Left renal cortex interstitium (tissue), 4 donors: ENCODE measurements at places on chromosomes 5 and 9.

DNA sequence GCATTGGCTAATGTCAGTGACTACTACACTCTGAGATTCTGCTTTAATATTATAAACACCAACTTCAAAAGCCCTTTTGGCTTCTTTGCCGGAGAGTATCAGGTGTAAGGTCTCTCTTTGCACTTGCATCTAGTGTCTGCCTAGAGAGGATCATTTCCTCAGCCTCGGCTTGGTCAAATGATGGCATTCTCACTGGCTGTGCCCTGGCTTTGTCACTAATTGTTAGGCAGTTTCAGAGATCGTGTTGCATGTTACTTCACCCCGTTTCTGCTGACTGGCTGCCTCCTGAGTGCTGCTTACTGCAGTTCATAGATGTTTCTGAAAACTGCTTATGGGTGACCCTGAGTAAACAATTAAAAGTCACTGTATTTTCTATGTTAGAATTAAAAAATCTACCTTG is 48.8 kb downstream of the SLC1A3 start:
- DNase-seq: no peak

DNA sequence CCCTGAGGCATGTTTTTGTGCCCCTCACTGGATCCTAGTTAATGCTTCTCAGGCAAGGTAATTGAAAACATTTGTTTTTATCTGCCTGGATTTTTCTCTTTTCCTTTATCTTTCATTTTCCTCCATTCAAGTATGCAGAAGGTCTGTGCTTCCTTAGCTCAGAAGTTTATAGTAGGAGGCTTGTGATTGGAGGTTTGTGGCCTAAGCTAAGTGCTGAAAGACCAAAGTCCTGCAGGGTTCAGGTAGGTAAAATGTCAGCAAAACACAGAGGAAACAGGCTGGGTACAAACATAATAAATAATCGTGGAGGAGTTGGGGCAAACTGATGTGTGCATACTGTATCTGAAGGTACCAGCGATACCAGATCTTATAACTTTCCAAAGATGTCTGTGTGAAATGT is 230.9 kb upstream of the KLF4 start:
- DNase-seq: no peak

- DNase-seq: no peak
These were observed 2.8 kb downstream of the ARL15 start for GRCh38 chr5:54307583-54307982.

DNA sequence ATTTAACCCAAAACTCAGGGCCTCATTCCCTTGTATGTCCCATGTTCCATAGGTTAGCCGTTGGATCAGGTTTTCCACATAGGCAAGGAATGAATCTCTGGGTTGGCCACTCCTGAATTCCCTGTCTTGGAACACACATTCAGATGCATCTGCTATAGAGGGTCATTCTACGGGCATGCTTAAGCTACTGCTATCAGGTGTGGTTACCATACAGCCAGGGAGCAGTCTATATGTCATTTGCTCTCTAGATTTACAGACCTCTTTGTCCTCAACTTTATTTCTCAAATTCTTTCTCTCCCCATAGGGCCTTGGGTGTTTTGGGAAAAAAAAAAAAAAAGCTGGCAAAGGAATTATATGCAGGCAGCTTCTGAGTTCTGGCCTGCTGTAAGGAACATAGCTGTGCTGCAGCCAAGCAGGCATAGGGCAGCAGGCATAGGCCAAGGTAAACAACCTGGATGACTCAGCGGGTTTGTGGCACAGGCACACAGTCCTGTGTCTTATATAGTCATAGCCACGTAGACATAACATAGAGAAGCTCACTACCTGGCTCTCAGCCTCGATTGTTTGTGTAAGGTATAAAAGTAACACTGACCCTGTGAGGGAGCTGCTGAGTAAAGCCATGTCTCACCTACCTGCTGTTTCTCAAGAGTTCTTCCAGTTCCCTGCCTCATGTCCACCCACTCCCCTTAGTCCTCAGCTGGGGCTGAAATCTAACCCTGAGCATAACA is 141.5 kb downstream of the OSTF1 start:
- DNase-seq: no peak

- DNase-seq: no peak
These were observed 297.8 kb downstream of the NPR3 start for GRCh38 chr5:33008751-33009418.

DNA sequence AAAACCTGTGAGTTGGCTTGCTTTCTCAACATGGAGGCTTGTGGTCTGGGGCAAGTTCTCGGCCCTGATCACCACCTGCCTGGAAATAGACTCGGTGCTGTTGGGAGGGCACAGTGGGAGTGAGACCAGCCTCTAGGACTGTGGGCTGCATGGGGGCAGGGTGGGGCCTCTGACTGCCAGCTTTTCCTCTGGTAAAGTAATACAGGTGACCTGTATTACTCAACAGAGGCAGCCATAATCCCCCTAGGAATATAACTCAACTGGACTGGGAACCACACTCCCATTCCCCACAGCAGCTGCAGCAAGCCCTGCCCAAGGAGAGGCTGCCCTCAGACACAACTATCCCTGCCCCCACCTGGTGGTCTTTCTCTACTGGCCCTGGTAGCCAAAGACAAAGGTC is 72.8 kb downstream of the C9orf153 start:
- DNase-seq: no peak

- DNase-seq: no peak
These were observed 80.2 kb downstream of the GLDC start for GRCh38 chr9:6565312-6565711.

DNA sequence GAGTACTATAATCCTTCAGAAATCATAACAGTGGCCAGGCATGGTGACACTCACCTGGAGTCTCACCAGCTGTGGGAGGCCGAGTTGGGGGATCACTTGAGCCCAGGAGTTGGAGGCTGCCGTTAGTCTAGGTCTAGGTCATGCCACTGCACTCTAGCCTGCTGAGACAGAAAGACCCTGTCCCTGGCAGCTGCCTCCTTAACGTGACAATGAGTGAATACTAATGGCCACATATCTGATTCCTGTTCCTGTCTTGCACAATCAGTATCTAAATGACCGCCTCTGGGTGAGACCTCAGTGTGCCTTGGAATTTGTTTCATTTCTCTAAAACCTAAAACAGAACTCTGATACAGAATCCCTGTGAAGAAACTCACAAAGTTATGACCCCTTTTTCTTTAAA is 131.0 kb upstream of the DAB2 start:
- no peak for DNase-seq

DNA sequence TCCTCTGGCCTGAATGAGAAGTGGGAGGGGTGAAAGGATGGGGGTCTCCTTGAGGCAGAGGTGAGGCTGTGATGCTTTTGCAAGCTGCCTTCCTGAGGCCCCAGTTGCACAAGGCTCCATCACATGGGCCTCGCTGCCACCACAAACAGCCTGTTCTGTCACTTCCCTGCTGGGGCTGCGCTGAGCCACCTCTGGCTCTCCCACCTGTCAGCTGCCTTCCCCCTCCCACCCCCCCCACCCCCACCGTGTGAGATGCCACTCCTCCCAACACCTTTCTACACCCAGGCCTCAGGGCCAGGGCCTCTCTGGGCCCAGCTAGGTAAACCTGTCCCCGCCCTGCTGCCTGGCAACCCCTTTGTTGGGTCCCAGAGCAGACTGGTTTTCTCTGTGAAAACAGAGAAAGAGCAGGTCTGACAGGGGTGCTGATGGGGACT is 4.5 kb upstream of the PDLIM4 start:
- no peak for DNase-seq

DNA sequence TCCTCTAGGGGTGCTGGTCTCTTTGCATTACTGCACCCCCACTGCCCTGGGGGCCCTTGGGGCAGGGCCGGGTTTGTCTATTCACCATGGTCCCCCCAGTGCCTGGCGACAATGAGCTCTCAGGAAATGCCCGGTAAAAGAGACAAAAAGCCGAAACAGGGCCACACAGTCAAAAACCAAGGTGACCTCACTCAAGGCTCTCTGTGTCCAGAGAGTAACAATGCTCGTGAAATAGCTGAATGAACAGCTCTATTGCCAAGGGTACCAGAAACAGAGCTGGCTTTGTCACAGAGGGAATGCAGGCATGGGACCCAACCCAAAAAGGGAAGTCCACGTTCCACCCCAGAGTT is 16.0 kb downstream of the SH3PXD2B start:
- no peak for DNase-seq

GRCh38 chr5:168270476-168270875 is 21.0 kb upstream of the WWC1 start:
- DNase-seq: no peak

- no peak for DNase-seq
These were observed 70.4 kb upstream of the SNX2 start for GRCh38 chr5:122704247-122705036.

- no peak for DNase-seq
These were observed 525.6 kb downstream of the CETN3 start for GRCh38 chr5:89883967-89884366.

DNA sequence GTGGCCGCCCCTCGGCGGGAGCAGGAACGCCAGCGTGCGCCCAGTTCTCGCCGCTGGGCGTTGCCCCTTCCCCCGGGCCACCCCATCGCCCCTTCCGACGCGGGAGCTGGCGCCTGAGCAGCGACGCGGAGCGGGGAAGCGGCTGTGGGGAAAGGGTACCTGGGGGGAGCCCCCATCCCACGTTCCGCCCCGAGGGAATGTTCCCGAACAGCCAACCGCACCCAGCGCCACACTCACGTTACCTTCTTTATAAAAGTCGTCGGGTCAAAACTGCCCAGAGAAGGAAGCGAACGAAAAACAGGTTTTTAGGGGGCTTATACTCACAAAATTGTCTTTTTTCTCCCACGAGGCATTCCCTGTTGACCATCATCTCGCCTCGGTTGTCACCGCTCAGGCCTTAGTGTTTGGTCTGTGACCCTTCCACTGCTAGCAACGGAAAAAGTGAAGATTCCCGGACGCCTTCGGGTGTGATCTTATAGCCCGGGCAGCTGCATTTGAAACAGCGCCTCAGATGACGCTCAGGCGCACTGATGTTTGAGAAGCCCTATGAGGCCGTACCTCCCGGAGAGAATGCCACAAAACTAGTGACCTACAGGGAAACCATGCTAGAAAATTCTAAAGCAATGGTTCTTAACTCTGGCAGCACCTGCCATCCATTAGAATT is 475 bp upstream of the GOLM1 start:
- DNase-seq: no peak

GRCh38 chr5:96067894-96068614 is 106.4 kb upstream of the ELL2 start:
- DNase-seq: no peak

- no peak for DNase-seq
These were observed 5.9 kb downstream of the FBN2 start for GRCh38 chr5:128532127-128532526.
